ENCODE measurements at places on chromosomes 5 and 9. TPM values are rescaled to one million over a fixed set of nuclear protein-coding genes. Genes with fewer than 3 reads are reported as not detected.
A peak's percentile ranks its signal among the peaks of the same experiment; 100 is the strongest.

DNA sequence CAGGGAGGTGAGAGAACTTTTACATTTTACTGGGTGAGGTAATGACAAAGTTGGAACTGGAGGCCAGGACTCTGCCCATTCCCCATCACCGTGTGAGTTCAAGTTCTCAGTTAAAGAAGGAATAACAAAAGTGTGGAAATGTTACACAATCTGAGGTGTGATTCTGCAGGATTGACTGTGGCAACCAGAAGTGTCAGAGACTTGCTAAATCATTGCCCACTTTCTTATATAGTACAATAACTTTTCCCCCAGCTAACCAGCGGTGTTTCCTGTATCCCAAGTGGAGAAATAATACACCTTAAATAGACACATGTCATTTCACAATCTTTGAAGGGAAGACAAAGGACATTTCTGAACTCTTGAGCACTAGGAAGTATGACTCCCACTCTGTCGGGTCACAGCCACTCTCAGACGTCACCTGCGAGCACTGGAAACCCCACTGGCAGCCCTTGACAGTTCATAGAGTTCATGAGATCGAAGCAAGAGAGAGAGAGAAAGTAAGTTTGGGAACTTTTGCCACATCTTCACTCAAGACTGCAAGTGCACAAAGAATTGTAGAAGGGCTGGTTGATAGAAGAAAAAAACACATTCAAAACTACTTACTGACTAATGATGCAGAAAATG lies 28.4 kb downstream of the PAX5 start:
- DNase-seq, result no peak

GRCh38 chr5:81140943-81141342 lies 92.2 kb upstream of the CKMT2 start:
- DNase-seq, result peak; percentile 94

The HEMGN gene
- polyA plus RNA-seq, result 2.7 TPM

The SHOC1 gene
- 0.09 TPM for polyA plus RNA-seq

GRCh38 chr5:96687080-96687479 lies 24.9 kb downstream of the CAST start:
- no peak for DNase-seq

DNA sequence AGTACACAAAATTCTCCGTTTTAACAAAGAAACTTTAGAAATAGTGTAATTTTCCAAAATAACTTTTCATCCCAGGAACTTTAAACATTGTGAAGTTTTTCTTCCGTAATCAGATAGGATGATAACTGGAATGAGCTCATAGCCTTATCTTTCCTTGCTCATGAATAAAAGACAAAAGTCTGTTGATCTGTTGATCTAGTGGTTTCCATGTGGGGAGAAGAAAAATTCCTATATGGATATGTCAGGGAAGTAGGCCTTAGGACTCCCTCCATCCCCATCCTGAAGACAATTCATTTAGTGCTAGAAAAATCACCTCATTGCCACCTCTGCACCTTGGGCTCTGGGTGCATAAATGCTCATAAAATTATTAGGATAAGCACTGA lies 266.6 kb downstream of the SMARCA2 start:
- DNase-seq, result no peak

DNA sequence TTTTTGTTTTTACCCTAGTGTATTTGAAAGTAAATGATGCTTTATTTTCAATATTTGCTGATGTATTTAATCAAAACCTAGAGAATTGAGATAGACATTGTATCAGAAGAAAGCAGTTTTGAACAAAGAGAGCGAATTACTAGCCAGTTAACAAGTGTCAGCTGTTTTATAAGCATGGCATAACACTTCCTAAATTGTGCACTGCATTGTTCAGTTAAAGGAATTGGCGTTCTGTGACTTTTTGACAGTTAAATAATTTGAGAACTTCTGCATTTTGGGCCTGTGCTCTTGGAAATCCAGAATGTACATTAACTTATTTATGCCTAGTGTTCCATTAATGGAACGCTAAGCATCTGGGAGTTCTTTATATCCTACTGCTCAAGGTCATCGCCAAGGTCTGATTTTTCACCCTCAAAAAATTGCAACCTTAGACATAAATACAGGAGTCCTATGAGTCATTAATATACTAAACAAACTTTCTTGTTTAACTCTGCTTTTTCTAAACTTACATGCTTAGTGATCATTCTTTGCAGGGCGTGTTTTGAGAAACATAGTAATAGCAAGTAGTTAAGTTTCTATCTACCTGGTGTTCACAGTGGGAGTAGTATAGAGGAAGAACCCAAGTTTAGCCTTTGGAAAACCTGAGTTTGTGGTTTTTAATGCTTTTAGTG lies 31.1 kb downstream of the RASA1 start:
- peak; percentile 37 for DNase-seq

DNA sequence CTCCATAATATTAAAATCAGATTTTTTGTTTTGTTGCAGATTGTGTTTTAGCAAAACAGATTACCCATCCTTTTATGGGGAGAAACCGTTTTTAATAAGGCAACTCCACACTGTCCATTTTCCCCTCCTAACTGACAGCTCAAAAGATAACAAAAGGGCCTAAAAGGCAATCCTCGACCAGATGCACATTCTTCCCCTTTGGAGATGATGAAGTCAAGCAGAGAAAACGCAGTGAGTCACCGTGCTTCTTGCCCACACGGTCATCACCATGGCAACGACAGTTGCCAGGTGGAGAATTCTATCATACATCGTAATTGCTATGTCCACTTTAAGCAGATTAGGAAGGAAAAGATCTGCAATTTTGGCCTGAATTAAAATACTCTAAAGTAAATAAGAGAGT lies 96.4 kb downstream of the DIRAS2 start:
- DNase-seq, result peak; percentile 36

DNA sequence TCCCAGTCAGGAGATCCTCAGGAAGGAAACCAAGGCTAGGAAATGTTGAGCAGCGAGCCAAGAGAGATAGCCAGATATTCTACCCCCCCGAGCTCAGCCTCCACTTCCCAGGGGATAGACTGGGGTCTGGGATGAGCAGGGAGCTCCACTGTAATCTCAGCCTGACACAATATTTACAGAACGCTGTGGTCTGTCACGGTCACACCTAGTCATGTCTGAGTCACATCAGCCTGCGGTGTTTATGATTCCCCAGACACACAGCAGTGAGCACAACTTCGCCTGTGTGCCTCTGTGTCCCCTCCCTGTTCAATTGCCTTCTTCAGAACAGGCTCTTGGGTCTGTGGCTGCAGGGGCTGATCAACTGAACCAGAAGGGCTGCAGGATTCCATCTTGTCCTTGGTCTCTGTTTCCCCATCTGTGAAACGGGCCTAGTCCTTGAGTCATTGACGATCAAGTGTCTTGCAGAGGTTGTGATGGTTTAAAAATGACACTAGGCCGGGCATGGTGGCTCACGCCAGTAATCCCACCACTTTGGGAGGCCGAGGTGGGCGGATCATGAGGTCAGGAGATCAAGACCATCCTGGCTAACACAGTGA lies 8.6 kb upstream of the PRRX2 start:
- no peak for DNase-seq

GRCh38 chr5:27814983-27815382 lies 776.6 kb upstream of the CDH9 start:
- no peak for DNase-seq

The CDC23 gene
- 33.4 TPM for polyA plus RNA-seq

The GARIN3 gene
- not detected for polyA plus RNA-seq

The ANKRD31 gene
- polyA plus RNA-seq, result 0.17 TPM

The KDM4C gene
- polyA plus RNA-seq, result 11.6 TPM

Measured in muscle of leg (tissue), 16 donors.